ENCODE measurements at places on chromosomes 7 and 10. TPM values are rescaled to one million over a fixed set of nuclear protein-coding genes. Genes with fewer than 3 reads are reported as not detected.

The ANKRD30A gene
- total RNA-seq: not detected

The GPR37 gene
- total RNA-seq: 20.6 TPM

The TRIM73 gene
- 0.51 TPM for total RNA-seq

The ITPRIP gene
- total RNA-seq: 6.8 TPM

DNA sequence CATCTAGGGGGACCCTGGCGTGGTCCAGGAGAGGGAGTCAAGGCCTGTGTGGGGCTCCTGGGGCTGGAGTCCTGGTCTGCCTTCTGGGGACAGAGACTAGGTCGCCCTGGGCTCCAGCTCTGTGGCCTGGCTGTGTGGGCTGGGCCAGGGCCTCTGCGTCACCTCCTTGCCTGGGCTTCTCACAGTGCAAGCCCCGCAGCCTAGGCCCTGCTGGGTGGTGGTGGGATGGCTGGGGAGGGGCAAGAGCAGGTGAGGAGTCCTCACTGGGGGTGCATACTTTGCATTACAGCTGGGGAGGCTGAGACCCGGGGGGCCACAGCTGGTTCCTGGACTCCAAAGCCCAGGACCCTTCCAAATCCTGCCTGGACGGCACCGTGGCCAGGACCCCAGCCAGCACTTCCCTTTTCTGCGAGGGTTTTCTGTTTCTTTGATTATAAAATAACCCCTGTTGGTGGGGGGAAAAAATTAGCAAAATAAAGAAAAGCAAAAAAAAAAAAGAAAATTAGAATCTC lies 23.5 kb downstream of the PWWP2B start:
- H3K36me3 ChIP-seq: no peaks in the 10 kb centered on the region
- peaks cover 12% of the 10 kb centered on the region for H3K4me1 ChIP-seq
- no peak overlapping the region for H3K4me3 ChIP-seq
- no peak overlapping the region for H3K27ac ChIP-seq

GRCh38 chr7:78039790-78040776 lies 241.5 kb downstream of the PHTF2 start:
- H3K4me3 ChIP-seq: no peak overlapping the region
- H3K36me3 ChIP-seq: no peaks in the 10 kb centered on the region
- no peak for DNase-seq
- no peak overlapping the region for H3K27ac ChIP-seq

DNA sequence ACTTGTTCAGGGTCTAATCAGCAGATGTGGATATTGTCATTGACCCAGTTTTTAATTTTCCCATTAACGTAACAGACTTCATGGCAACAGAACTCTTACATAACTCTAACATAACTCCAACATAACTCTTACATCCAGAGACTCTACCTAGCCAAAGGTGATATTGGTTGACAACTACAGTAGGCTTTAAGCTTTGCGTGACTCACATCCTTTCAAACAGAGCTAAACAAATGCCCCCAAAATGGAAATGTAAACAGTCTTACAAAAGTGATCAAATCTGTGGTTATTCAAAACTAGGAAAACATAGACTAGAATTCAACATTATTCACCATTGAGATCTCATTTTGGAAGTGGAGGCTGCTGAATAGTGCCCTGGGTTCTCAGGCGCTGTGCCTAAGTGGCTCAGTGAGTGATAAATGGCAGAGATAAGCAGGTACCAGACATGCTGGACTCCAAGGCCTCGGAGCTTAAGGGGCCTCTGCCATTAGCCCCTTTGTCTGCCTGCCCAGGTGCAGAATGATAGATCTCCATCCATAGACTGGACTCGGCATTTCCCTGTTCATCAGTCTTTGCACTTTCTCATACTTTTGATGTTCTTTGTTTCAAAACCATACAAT lies 34.3 kb upstream of the BTBD16 start:
- DNase-seq: no peak
- H3K4me1 ChIP-seq: no peaks in the 10 kb centered on the region
- H3K36me3 ChIP-seq: peaks cover 3% of the 10 kb centered on the region
- H3K27ac ChIP-seq: no peak overlapping the region

DNA sequence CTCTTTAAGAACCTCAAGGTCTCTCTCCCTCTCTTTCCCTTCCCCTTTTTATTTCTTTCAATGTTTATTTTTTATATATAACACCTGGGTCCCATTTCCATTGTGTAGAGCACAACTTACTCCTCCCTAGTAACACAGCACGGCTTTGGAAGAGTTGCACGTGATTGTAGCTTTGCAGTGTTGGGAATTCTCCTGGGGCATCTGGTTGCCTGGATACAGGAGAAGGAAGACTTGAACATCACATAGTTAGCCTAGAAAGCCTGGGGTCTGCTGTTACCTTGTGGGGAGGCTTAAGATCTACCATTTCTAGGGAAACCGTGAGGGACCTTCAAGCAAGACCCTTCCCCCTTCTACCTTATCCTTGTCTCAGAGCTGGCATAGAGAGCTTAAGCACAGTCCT lies 41.1 kb upstream of the NFKB2 start:
- peaks cover 12% of the 10 kb centered on the region for H3K36me3 ChIP-seq
- DNase-seq: no peak
- no peaks in the 10 kb centered on the region for H3K4me1 ChIP-seq

GRCh38 chr10:49309691-49310411 lies 10.9 kb downstream of the C10orf71 start:
- H3K4me1 ChIP-seq: no peaks in the 10 kb centered on the region
- no peaks in the 10 kb centered on the region for H3K36me3 ChIP-seq
- H3K27ac ChIP-seq: no peak overlapping the region
- H3K4me3 ChIP-seq: no peak overlapping the region
- H3K27me3 ChIP-seq: no peaks in the 10 kb centered on the region
- DNase-seq: no peak

DNA sequence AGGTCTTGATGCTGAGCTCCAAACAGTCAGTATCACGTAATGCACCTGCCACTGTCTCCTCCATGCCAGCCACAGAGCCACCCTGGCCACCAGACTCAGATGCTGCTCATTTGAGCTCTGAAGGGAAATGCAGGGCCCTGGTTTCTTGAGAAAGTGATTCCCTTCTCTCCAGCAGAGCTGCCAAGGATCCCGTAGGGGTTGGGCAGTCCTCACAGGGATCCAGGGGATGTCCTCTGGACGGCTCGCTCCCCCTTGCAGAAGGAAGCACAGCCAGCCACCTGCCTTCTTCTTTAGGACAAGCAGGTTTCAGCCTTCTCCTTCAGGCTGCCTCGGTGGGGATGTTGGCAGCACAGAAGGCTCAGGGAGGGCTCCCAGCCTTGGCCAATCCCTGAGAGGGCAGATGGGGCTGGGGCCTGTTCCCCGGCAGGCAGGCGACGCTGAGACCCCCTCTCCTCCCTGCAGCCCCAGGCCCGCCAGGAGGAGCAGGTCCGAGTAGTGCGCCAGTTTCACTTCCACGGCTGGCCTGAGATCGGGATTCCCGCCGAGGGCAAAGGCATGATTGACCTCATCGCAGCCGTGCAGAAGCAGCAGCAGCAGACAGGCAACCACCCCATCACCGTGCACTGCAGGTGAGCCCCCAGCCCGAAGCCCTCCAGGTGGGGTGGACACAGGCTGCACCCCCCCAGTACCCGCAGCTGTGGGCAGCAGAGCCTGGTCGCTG lies 48.9 kb downstream of the MKI67 start:
- no peak overlapping the region for H3K4me3 ChIP-seq
- no peak overlapping the region for H3K27ac ChIP-seq
- no peaks in the 10 kb centered on the region for H3K4me1 ChIP-seq
- no peak for DNase-seq
- H3K27me3 ChIP-seq: no peaks in the 10 kb centered on the region

- H3K4me3 ChIP-seq: no peak overlapping the region
- DNase-seq: peak; percentile 0
- H3K36me3 ChIP-seq: no peaks in the 10 kb centered on the region
- no peak overlapping the region for H3K27ac ChIP-seq
Observed at GRCh38 chr10:36030516-36030915, 388.4 kb upstream of the FZD8 start.
